ENCODE measurements at places on chromosomes 7 and 10.

DNA sequence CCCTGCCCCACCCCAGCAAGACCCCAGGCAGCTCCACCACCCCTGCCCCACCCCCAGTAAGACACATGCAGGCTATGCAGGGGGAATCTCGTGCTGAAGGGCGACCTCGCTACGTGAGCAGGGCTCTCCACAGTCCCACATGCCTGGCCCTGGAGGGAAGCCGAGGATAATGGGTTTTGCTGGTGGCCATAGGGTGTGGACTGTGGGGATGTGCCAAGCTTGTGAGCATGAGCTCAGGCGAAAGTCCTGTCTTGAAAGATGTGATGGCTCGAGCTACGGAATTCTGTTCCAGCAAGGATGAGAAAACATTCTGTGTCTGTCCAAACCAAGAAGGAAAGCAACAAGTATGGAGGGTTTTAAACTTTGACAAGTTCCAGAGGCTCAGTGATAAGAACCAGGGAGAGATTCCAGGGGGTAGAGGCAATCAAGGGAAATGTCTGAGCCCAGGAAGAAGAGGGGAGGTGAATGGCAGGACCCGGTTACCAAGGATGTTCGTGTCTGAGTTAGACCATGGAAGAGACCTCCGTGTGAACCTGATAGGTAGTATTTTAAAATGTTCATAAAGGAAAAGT, 63.1 kb downstream of the PYROXD2 start:
- no peak for DNase-seq

- no peak for DNase-seq
Measured at GRCh38 chr7:45588466-45588865, 14.3 kb downstream of the ADCY1 start.

GRCh38 chr10:130438861-130439260, 302.7 kb downstream of the GLRX3 start:
- no peak for DNase-seq

DNA sequence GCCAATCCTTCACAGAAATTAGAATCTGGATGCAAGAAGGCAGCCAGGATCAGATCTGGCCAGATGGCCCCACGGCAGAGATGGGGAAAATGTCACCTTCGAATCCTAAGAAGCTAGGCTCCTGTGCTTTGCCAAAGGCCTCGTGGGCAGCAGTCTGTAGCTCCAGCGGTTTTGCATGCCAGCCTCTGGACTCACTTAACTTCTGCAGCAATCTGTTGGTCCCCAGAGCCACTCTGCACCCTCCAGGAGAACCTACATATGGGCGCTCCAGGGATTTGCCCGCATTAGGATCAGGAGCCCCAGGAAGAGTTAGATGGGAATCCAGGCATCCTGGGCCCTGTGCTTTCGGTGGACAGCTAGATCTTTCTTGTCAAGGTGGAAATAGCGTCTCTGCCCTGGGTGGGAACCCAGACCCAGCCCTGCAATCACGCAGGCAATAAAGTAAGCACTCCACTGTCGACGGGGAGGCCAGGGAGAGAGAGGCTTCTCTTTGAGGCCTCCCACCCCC, 10.1 kb upstream of the HOXA13 start:
- DNase-seq: no peak

GRCh38 chr10:55160655-55161283, 359.7 kb upstream of the PCDH15 start:
- DNase-seq: no peak
